Natural killer cell (primary cell): ENCODE measurements at places on chromosomes 12 and 14. TPM values are rescaled to one million over a fixed set of nuclear protein-coding genes. Genes with fewer than 3 reads are reported as not detected.
A peak's percentile ranks its signal among the peaks of the same experiment; 100 is the strongest.

PRPH gene
- not detected for total RNA-seq

- no peak overlapping the region for H3K4me3 ChIP-seq
- DNase-seq, result no peak
- no peaks in the 10 kb centered on the region for H3K27me3 ChIP-seq
- H3K27ac ChIP-seq, result no peak overlapping the region
- no peaks in the 10 kb centered on the region for H3K4me1 ChIP-seq
- H3K36me3 ChIP-seq, result no peaks in the 10 kb centered on the region
Observed at GRCh38 chr14:46054526-46054925, 597.1 kb downstream of the RPL10L start.

- H3K4me1 ChIP-seq, result peaks cover 48% of the 10 kb centered on the region
- H3K27ac ChIP-seq, result peak overlapping the region; percentile 87
- no peak overlapping the region for H3K4me3 ChIP-seq
- no peaks in the 10 kb centered on the region for H3K27me3 ChIP-seq
- no peaks in the 10 kb centered on the region for H3K36me3 ChIP-seq
Observed at GRCh38 chr14:55103005-55103640, 25.9 kb upstream of the LGALS3 start.

DNA sequence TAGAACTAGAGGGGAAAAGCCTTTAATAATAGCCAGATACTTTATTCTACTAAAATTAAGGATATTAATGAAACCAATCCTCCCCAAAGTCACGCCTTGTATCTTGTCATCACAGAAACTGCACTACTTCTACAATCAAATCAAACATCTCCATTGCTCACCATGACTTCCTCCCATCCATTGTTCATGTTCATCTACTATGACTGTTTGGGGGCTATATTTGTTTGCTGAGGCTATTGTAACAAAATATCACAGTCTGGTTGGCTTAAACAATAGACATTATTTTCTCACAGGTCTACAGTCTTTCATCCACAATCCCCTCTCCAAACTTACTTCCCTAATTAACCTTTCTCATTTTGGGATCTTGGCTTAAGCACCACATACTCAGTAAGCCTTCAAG, 193.6 kb upstream of the FSCB start:
- H3K36me3 ChIP-seq, result no peaks in the 10 kb centered on the region
- H3K4me1 ChIP-seq, result no peaks in the 10 kb centered on the region
- no peak overlapping the region for H3K27ac ChIP-seq
- DNase-seq, result no peak
- H3K4me3 ChIP-seq, result no peak overlapping the region
- H3K27me3 ChIP-seq, result no peaks in the 10 kb centered on the region
